ENCODE measurements at places on chromosomes 4 and X.

GRCh38 chr4:75490155-75490554, 24.0 kb downstream of the RCHY1 start:
- DNase-seq: no peak

DNA sequence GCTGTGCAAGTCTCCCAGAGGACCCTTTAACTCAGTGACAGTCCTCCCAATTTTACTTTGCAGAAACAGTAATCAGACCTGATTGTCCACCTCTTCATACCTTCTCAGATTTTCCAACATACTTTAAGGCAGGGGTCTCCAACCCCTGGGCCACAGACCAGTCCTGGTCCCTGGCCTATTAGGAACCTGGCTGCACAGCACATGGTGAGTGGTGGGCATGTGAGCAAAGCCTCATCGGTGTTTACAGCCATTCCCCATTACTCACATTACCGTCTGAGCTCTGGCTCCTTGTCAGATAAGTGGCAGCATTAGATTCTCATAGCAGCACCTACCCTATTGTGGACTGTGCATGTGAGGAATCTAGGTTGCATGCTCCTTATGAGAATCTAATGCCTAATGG, 74.3 kb downstream of the TECRL start:
- no peak for DNase-seq

DNA sequence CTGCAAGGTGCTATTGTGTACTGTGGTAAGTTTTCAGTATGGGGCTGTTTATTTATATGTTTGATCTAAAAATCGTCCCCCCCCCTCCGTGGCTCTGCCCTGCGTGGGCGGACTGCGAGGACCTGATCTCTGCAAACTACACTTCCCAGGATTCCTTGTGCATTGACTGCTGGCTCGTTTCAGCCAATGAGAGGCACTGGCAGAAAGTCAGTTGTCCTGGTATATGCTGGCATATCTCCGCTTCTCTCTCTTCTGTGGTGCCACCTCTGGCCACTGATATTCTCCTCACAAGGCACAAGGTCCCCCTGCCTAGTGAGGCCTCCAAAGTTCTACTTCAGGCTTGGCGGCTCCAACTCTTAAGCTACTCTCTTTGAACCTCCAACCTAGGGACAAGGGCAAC, 168.8 kb upstream of the ZFP42 start:
- no peak for DNase-seq

DNA sequence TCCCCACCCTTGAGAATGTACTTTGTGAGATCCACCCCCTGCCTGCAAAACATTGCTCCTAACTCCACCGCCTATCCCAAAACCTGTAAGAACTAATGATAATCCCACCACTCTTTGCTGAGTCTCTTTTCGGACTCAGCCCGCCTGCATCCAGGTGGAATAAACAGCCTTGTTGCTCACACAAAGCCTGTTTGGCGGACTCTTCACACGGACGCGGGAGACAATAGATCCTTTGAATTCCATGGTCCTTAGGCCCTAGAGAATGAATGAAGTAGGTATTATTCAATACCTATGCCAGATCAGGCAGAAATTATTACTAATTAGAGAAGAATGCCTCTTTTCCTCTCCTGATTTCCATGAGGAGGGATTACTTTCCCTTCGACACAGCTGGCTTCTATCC, 101.0 kb downstream of the GPAT3 start:
- no peak for DNase-seq

DNA sequence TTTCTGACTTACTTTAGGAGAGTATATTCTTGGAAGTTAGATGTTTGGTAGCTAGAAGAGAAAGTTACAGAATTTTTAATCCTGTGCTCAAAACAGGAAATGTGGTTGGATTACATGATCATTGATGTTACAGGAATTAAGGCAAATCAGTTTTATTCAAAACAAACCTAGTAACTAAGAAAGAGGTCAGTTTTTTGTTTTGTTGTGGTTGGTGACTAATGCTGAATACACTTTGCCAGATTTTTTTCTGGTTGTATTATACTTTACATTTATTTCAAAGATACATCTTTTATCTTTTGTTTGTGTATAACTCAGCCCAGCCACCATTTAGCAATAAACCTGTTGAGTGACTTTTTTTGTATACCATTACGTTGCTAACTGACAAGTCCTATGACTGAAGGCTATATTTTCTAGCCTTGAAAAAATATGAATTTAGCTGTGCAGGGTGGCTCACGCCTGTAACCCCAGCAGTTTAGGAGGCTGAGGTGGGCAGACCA, 116.7 kb downstream of the KLHL8 start:
- no peak for DNase-seq

- DNase-seq: no peak
These were observed 661.5 kb upstream of the EPHA5 start for GRCh38 chr4:66331761-66332160.

GRCh38 chrX:103540145-103540544, 20.9 kb upstream of the RAB40A start:
- DNase-seq: no peak

DNA sequence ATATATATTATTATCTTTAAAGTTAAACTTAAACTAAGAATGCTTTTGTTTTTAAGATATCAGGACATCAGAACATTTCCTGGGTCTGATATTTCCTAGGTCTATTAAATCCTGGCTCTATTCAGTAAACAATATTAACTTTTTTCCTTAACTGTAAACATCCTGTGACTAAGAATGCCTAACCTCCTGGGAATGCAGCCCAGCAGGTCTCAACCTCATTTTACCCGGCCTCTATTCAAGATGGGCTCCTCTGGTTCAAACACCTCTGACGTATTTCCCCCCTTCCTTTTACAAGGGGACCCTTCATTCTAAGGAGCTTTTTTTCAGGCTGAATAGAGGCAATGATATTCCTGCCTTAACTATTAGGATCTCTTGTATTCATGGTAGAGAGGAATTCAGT, 35.8 kb upstream of the DYNLT3 start:
- DNase-seq: no peak

DNA sequence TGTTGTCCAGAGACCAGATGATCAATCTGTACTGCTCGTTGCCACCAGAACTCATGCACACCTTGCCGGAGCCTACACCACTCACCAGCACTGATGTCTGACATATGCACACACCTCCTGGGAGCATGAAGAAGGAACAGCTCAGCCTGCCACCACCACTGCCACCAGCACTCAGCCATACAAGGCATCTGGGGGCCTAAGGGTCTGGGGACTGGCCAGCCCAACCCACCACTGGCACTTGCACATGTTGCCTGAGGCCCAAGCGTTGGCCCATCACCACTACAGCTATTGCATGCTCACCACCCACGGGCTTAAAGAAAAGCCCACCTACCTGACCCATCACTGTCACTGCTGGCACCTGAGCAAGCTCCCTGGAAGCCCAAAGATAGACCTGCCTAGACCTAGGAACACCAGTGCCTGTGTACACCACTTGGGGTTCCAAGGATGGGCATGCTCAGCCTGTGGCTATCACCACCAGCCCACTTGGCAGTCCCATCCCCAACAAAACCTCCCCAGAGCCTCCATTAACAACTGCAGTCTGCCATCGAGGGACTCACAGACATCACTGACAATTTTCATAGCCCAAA, 174.3 kb upstream of the GRID2 start:
- no peak for DNase-seq

- no peak for DNase-seq
These were observed 301.9 kb upstream of the HS3ST1 start for GRCh38 chr4:11730545-11730944.

GRCh38 chr4:173767650-173768049, 237.6 kb upstream of the HAND2 start:
- no peak for DNase-seq

GRCh38 chr4:185559915-185560281, 24.6 kb upstream of the PDLIM3 start:
- no peak for DNase-seq

GRCh38 chr4:156686120-156686519, 285.5 kb downstream of the PDGFC start:
- DNase-seq: no peak

GRCh38 chr4:145298885-145299284, 118.5 kb upstream of the OTUD4 start:
- no peak for DNase-seq

- no peak for DNase-seq
These were observed 230.8 kb downstream of the SHOX start for GRCh38 chrX:861340-861890.

GRCh38 chr4:37528166-37528885, 157.8 kb downstream of the RELL1 start:
- DNase-seq: no peak

- no peak for DNase-seq
These were observed 102.7 kb downstream of the SH3BGRL start for GRCh38 chrX:81304563-81304962.

- no peak for DNase-seq
These were observed 5.9 kb downstream of the TLR7 start for GRCh38 chrX:12872741-12873140.

DNA sequence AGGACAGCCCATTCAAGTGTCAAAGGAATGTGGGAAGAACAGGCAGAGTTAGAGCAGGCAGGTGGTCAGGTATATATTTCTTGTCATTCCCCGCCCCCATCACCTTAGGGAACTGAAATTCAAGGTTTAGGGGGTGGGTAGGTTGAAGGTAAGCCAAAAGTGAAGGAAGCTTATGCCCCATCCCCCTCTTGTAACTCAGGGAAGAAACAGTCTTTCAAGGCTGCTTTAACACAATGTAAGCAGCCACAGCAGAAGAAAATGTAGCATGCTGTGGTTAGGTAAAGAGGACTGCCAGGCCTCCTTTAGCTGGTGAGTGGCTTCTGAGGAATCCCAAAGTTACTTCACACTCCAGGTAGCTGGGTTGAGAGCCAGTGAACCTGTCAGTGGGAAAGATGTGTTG, 122.3 kb downstream of the RS1 start:
- DNase-seq: no peak

GRCh38 chr4:100984901-100985300, 362.4 kb downstream of the PPP3CA start:
- DNase-seq: no peak

DNA sequence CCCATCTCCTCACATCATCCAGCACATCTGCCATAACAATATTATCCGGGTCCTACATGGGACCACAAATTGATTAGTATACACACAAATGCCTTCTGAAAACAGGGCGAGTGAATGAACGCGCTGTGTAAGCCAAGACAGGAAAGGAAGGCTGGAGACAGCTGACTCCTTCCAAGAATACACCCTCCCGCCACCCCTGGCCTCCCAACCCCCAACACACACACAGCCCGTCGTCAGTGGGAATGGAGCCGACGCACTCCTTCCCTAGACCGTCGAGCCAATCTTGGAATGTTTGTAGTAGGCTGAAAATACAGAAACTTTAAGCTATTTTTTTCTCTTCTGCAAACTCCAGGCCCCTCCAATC, 319 bp upstream of the MAGEH1 start:
- DNase-seq: no peak

DNA sequence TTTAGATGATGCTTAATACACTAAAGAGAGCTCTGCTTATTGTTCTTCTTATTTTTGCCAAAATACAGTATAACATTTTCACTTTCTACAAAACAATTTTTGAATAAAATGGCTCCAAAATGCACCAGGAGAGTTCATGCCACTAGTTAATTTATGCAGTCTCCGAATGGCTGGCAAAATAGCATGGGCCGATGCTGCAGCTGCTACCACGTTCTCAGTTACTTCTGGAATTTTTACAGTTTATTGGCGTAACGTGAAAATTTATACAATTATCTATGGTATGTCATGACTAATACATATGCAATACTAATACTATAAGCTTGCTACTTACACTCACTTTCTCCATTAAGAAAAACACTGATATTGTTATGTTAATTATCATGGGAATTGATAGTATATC, 16.5 kb downstream of the KLHL13 start:
- no peak for DNase-seq

DNA sequence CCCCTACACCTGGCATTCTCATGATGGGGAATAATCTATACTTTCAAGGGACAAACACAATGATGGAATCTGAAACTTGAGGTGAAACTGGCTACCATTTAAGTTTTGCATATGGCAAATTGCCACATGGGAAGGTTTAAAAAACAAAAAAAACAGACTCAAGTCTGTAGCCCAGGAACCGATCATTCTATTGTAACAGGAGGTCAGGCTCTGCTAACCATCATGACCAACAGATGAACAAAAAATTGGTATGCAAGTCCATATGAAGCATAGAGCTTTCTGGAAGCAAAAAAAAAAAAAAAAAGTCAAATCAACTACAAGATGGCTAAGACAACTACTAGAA, 594.3 kb upstream of the DIPK2B start:
- DNase-seq: no peak

GRCh38 chr4:52979821-52980590, 117.9 kb downstream of the RASL11B start:
- no peak for DNase-seq

DNA sequence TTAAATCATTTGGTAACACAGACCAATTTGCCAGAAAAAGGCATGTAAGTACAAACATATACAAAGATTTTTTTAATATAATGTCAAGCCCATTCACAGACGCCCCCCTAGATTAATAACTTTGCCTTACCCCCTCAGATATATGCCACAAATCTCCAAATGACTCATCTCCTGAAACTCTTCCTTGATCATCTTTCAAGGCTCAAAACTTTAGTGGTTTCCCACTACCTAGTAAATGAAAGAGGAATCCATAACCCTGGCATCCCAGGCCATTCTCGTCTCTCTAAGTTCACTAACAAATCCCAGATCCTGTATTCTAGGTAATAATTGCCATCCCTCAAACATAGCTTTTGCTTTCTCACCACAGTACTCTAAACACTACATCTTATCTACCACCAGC, 61.9 kb downstream of the PRSS12 start:
- DNase-seq: no peak

DNA sequence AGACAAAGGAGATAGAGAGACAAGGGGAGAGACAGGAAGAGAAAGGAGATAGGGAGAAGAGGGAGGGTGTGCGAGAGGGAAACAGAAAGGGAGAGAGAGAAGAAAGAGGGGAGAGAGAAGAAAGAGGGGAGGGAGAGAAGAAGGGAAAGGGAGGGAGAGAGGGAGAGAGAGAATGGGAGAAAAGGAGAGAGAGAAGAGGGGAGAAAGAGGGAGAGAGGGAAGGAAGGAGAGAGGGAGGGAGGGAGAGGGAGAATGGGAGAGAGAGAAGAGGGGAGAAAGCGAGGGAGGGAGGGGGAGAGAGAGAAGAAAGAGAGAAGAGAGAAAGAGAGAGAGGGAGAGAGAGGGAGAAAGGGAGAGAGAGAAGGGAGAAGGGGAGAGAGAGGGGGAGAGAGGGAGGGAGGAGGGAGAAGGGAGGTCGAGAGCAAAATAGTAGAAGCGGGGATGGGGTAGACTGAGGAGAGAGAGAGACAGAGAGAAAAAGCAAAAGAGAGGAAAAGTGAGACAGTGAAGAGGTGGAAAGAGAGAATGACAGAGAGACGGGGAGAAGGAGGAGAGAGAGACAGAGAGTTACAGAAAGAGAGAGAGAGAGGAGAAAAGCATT, 218.2 kb downstream of the DHRSX start:
- DNase-seq: no peak

DNA sequence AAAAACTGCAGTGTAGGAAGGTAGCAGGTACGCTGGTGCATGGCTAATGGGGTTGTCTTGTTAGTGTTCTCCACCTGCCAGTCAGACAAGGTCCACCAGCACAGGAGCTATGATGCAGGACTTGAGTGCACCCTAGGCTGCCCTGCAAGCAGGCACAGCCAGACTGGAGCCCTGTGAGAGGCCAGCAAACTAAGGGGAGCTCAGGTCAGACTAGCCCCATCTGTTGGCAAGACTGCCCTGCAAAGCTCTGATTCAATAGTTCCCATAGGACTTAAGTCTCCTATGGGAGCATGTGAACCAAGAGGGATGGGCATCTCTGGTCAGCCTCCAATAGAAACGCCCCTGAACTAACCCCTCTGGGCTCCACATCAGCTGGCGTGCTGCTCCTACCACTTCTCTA, 1307.3 kb downstream of the C4orf33 start:
- no peak for DNase-seq

Measured in NCI-H1092 (cell line).